Aorta (tissue), 5 donors: ENCODE measurements at places on chromosomes 4 and X. TPM values are rescaled to one million over a fixed set of nuclear protein-coding genes. Genes with fewer than 3 reads are reported as not detected.

HSFX2 gene
- total RNA-seq: not detected

SMIM10 gene
- 13.5 TPM for total RNA-seq

TMSB15C gene
- 5.1 TPM for total RNA-seq

PCDH18 gene
- total RNA-seq: 17.2 TPM

USP17L11 gene
- not detected for total RNA-seq

SH3D19 gene
- total RNA-seq: 71.5 TPM

RAB39B gene
- 0.72 TPM for total RNA-seq

GRCh38 chrX:139647597-139647996 lies 60.4 kb downstream of the MCF2 start:
- DNase-seq: no peak
- H3K4me1 ChIP-seq: no peaks in the 10 kb centered on the region
- H3K36me3 ChIP-seq: no peaks in the 10 kb centered on the region
- no peak overlapping the region for H3K27ac ChIP-seq

- no peak for DNase-seq
- no peak overlapping the region for H3K27ac ChIP-seq
- H3K27me3 ChIP-seq: no peaks in the 10 kb centered on the region
- no peaks in the 10 kb centered on the region for H3K36me3 ChIP-seq
- no peaks in the 10 kb centered on the region for H3K4me1 ChIP-seq
These were observed 424.1 kb downstream of the PRR32 start for GRCh38 chrX:127243654-127244053.

GRCh38 chrX:69153060-69153730 lies 12.1 kb downstream of the PJA1 start:
- no peak overlapping the region for H3K4me3 ChIP-seq
- DNase-seq: peak; percentile 56
- H3K36me3 ChIP-seq: no peaks in the 10 kb centered on the region
- no peaks in the 10 kb centered on the region for H3K27me3 ChIP-seq

- H3K4me1 ChIP-seq: no peaks in the 10 kb centered on the region
- no peak for DNase-seq
- H3K27me3 ChIP-seq: no peaks in the 10 kb centered on the region
- H3K36me3 ChIP-seq: peaks cover 6% of the 10 kb centered on the region
These were observed 16.2 kb downstream of the BOD1L1 start for GRCh38 chr4:13611283-13611842.

DNA sequence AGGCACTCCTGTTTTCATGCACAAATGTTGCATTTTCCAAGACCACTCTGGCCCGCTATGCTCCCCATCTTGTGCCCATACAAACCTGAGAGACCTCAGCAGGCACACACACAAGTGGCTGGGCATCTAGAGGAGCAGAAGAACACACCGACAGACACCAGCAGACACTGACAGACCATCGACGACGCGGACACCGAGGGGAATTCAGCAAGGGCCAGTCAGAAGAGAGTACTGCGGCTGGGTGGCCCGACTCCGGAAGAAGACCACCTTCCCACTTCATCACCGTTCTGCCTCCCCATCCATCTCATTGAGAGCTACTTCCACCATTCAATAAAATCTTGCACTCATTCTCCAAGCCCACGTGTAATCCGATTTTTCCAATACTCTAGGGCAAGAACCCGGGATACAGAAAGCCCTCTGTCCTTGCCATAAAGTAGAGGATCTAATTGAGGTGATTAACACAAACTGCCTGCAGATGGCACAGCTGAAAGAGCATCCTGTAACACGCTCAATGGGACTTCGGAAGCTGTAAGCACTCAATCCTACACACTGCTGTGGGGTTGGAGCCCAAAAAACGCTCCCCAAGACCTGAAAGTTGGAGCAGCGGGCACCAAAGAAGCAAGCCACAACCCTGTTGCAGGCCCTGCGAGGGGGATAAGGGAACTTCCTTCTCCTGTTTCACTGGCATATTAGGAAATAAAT lies 780.9 kb downstream of the ARAP2 start:
- H3K36me3 ChIP-seq: no peaks in the 10 kb centered on the region
- no peaks in the 10 kb centered on the region for H3K4me1 ChIP-seq
- H3K4me3 ChIP-seq: no peak overlapping the region
- no peak overlapping the region for H3K27ac ChIP-seq
- H3K27me3 ChIP-seq: no peaks in the 10 kb centered on the region
- no peak for DNase-seq

- no peak for DNase-seq
- H3K4me3 ChIP-seq: no peak overlapping the region
- no peaks in the 10 kb centered on the region for H3K4me1 ChIP-seq
- H3K36me3 ChIP-seq: peaks cover 15% of the 10 kb centered on the region
These were observed 12.4 kb downstream of the CASP6 start for GRCh38 chr4:109690690-109691410.

DNA sequence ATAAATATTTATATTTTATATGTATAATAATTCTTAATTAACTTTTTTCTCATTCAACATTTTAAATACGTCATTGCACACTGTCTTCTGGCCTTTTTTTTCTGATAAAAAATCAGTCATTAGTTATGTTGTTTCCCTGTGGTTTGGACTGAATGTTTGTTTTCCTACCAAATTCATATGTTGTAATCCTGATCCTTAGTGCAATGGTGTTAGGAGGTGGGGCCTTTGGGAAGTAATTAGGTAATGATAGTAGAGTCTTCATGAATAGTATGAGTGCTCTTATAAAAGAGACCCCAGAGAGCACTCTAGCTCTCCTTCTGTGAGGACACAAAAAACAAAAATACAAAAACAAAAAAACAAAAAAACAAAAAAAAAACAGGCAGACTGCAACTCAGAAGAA lies 117.2 kb downstream of the GASK1B start:
- no peak overlapping the region for H3K27ac ChIP-seq
- no peaks in the 10 kb centered on the region for H3K36me3 ChIP-seq
- no peaks in the 10 kb centered on the region for H3K27me3 ChIP-seq
- H3K4me3 ChIP-seq: no peak overlapping the region

- no peak within 1 kb of the TSS for H3K27ac ChIP-seq
- H3K27me3 ChIP-seq: no peaks in the 10 kb centered on the region
- H3K4me1 ChIP-seq: no peaks in the 10 kb centered on the region
- DNase-seq: peak; percentile 74
These were observed at the start of gene GPRASP2 for GRCh38 chrX:102712216-102712966. Gene GPRASP2, plus strand, starts transcription at chrX:102712448. Its CDS starts 2,422 bp downstream, at chrX:102714870.

- no peaks in the 10 kb centered on the region for H3K36me3 ChIP-seq
- no peak overlapping the region for H3K4me3 ChIP-seq
- no peaks in the 10 kb centered on the region for H3K4me1 ChIP-seq
- no peak overlapping the region for H3K27ac ChIP-seq
- H3K27me3 ChIP-seq: no peaks in the 10 kb centered on the region
- DNase-seq: no peak
These were observed 52.8 kb downstream of the LRBA start for GRCh38 chr4:150962245-150962644.

DNA sequence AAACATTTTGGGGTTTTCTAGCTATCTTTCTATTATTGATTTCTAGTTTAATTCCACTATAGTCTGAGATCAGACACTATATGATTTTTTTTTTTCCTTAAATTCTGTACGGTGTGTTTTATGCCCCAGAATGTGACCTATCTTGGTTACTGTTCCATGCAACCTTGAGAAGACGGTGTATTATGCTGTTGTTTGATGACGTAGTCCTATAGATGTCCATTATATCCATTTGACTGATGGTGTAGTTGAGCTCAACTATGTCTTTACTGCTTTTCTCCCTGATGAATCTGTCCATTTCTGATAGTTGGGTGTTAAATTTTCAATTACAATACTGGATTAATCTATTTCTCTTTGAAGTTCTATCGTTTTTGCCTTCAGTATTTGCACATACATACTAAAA lies 212.5 kb downstream of the NDST4 start:
- H3K4me1 ChIP-seq: no peaks in the 10 kb centered on the region
- H3K27ac ChIP-seq: no peak overlapping the region
- DNase-seq: no peak
- H3K4me3 ChIP-seq: no peak overlapping the region
- H3K36me3 ChIP-seq: no peaks in the 10 kb centered on the region
- H3K27me3 ChIP-seq: no peaks in the 10 kb centered on the region

DNA sequence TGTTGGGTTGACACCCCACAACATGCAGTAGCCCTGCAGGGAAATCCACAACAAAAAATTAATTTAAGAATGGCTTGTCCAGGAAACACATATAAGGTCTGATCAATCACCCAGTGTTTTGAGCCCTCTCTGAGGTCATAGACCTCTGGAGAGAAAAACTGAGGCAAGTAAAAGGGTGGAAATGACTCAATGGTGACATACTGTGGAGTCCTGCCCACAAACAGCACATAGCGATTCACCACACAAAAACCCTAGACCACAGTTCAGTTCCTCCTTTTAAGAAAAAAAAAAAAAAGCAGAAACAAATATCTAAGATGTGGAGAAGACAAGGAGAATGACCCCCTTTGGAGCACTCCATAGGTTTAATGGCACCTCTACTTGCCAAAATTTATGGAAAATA lies 2691.0 kb downstream of the PCDH7 start:
- H3K4me1 ChIP-seq: no peaks in the 10 kb centered on the region
- no peak overlapping the region for H3K27ac ChIP-seq
- no peak for DNase-seq
- H3K36me3 ChIP-seq: no peaks in the 10 kb centered on the region
- H3K4me3 ChIP-seq: no peak overlapping the region

DNA sequence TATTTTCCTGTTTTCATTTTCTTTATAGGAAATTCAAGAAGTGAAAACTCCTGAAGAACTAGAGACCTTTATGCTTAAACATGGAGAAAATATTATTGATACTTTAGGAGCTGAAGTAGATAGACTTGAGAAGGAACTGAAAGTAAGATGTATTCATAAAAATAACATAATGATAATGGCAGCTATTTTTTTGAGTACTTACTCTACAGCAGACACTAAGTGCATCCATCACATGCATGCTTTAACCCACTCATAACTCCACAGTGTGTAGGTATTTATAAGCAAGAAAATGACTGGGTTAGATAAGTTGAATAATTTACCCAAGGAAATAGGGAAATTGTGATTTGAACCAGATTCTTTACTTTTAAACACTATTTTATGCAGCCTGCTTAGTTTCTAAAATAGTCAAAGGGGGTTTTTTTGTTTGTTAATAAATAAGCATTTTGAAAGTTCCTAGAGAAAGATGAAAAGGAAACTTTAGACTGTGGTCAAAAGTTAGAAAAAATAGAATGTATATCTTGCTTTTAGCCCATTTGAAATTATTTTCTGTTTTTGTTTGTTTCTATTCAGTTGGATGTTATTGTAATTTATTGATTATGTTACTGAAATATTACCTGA lies 74.2 kb downstream of the BEND4 start:
- DNase-seq: no peak
- H3K4me1 ChIP-seq: no peaks in the 10 kb centered on the region
- no peak overlapping the region for H3K27ac ChIP-seq
- H3K36me3 ChIP-seq: peaks cover 4% of the 10 kb centered on the region
- no peak overlapping the region for H3K4me3 ChIP-seq
- H3K27me3 ChIP-seq: no peaks in the 10 kb centered on the region

GRCh38 chrX:100731441-100732281 lies at the start of gene SYTL4:
Gene SYTL4, minus strand, starts transcription at chrX:100732121. Its CDS starts 30,084 bp downstream, at chrX:100702037.
- no peak within 1 kb of the TSS for H3K27ac ChIP-seq
- peak within 1 kb of the TSS; percentile 90 for H3K4me3 ChIP-seq

DNA sequence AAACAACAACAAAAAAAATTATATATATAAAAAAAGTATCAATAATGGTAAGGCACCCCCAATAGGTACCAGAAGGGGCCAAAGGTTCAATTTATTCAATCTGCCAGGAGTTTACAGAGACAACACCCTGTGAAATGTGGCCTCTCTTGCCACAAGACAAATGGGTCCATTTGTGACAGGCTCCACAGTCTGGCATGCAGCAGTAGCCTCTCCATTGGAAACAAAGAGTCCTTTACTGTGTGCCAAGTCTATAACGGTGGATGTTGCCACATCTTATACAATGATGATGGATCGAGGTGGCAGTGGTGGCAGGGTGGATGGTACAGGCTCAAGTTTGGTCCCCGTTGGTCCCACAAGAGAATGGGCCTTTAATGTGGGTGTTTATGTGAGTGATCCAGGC lies 70.1 kb upstream of the SH3RF1 start:
- DNase-seq: no peak
- H3K4me3 ChIP-seq: no peak overlapping the region
- no peaks in the 10 kb centered on the region for H3K36me3 ChIP-seq

DNA sequence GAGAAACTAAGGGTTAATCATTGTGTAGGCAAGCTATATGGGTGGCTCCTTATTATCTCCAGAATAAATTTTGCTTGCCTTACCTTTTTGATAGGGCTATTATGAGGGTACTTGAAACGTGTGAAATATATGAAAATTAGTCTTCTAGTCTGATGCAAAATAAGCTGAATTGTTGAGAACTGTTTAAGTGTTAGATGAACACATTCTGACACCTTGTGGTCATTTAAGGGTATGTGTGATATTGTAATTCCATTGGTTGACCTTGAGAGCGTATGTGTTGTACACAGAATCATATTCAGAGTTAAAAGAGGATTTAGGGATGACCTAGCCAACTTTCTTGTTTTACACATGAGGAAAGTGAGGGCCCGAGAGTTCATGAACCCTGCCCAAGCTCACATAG lies 44.6 kb upstream of the LINC00632 start:
- H3K27me3 ChIP-seq: no peaks in the 10 kb centered on the region
- H3K36me3 ChIP-seq: no peaks in the 10 kb centered on the region
- no peak overlapping the region for H3K4me3 ChIP-seq
- H3K4me1 ChIP-seq: no peaks in the 10 kb centered on the region
- DNase-seq: no peak
- no peak overlapping the region for H3K27ac ChIP-seq

DNA sequence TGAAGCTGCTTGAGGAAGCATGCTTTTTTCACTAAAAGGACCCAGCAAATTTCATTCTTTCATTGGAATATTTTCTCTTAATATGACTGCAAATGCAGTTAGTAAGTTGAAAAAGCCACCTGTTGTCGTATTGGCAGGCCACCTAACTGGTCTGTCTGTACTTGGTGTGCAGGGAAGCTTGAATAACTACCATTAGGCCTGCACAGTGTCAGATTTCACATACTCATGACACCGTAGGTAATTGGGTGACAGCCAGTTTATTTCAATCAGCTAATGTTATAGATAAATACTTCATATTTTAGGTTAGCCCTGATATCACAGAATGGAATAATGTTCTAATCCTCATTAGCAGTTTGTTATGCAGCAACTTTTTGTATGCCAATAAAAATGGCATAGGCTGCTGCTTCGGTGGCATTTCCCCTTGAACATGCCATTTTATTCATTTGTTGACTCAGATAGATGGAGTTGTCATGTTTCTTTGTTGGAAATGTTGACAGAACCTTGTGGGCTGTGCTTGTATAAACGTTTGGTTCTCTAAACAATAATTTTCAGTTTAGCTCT lies 173.7 kb downstream of the RPA4 start:
- no peaks in the 10 kb centered on the region for H3K4me1 ChIP-seq
- no peak for DNase-seq
- no peaks in the 10 kb centered on the region for H3K36me3 ChIP-seq
- no peaks in the 10 kb centered on the region for H3K27me3 ChIP-seq
- H3K4me3 ChIP-seq: no peak overlapping the region

- no peaks in the 10 kb centered on the region for H3K27me3 ChIP-seq
- H3K27ac ChIP-seq: no peak overlapping the region
- DNase-seq: peak; percentile 75
- H3K4me1 ChIP-seq: no peaks in the 10 kb centered on the region
- no peak overlapping the region for H3K4me3 ChIP-seq
These were observed 111.2 kb upstream of the PLS3 start for GRCh38 chrX:115449742-115450141.
